ENCODE measurements at places on chromosomes 2 and 18. TPM values are rescaled to one million over a fixed set of nuclear protein-coding genes. Genes with fewer than 3 reads are reported as not detected.

DNA sequence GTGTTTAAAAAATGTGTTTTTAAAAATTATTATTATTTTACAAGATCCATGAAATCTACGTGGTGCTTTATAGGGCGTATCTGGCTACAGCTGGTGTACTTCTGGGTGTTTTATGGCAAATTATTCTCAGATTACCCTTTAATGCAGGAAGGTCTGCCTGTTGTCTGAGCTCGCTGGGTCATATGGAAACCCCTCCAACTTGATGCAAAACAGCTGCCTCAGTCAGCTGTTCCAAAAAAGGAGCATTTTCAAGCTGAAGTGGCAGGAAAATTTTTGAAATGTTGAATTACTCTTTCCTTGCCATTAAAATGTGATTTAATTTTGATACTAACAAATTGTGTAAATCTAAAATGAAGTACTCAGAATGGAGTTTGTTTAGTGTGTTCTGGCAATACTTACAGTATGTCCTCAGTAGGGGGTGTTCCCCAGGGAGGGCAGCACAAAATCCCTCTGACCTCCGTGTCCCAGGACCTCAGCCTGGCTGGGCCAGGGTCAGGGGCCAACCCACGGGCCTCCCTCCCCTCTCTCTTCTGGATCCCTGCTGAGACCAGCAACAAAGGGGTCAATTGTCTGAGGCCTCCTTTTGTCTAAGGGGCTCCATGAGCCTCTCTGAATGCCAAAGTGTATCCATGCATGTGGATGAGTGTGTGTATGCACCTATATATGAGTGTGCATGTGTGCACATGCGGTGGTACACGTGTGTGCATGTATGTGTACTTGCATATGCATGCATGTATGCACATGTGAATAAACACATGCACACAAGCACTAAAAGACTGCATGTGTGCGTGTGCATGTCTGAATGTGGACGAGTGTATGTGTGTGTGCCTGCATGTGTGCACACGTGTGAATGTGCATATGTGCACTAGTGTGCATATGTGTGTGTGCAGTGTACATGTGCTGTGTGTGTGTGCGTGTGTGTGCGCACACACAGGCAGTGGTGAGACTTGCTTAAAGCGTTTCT, 105.4 kb downstream of the ACOXL start:
- no peaks in the 10 kb centered on the region for H3K4me1 ChIP-seq
- no peaks in the 10 kb centered on the region for H3K27me3 ChIP-seq
- no peak overlapping the region for H3K27ac ChIP-seq
- no peak overlapping the region for H3K4me3 ChIP-seq
- no peak for DNase-seq

PLEK gene
- 1.5 TPM for total RNA-seq

- H3K27ac ChIP-seq: no peak overlapping the region
- no peaks in the 10 kb centered on the region for H3K36me3 ChIP-seq
- H3K4me1 ChIP-seq: no peaks in the 10 kb centered on the region
- DNase-seq: peak; percentile 42
- no peaks in the 10 kb centered on the region for H3K27me3 ChIP-seq
- H3K4me3 ChIP-seq: no peak overlapping the region
These were observed 258.3 kb upstream of the CXCR4 start for GRCh38 chr2:136376211-136376610.

CTNNA2 gene
- total RNA-seq: not detected

PKP4 gene
- total RNA-seq: 60.8 TPM

DNA sequence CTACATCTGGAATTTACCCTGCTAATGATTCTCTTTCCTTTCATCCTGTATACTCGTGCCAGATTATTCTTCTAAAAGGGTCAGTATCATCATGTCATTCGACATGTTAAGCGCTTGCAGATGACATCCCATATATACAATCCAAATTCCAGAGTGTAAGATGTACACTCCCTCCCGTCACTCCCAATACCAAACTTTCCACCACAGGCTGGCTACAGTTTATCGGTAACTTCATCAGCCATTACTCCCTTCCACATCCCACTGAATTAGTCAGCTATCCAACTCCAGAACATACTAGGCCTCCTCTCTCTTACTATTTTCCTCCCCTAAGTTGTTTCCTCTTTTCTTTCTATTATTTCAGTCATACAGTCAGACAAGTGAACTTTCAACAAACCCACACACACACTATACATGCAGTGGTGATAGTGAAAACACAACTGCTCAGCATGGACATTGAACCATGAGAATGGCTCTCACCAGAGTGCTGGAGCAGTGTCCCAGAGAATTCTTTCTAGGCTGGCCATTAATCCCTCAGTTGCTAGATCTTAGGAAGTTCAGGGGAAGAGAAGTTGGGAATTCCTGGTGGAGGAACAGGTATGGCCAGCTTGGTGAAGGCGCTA, 10.6 kb upstream of the NMI start:
- H3K27ac ChIP-seq: no peak overlapping the region
- DNase-seq: no peak
- no peaks in the 10 kb centered on the region for H3K36me3 ChIP-seq
- no peaks in the 10 kb centered on the region for H3K27me3 ChIP-seq
- H3K4me1 ChIP-seq: no peaks in the 10 kb centered on the region
- no peak overlapping the region for H3K4me3 ChIP-seq

- no peaks in the 10 kb centered on the region for H3K27me3 ChIP-seq
- no peaks in the 10 kb centered on the region for H3K36me3 ChIP-seq
- no peak for DNase-seq
- H3K27ac ChIP-seq: no peak overlapping the region
These were observed 238.3 kb upstream of the REV1 start for GRCh38 chr2:99728166-99728565.

SLC4A5 gene
- total RNA-seq: 0.11 TPM

DNA sequence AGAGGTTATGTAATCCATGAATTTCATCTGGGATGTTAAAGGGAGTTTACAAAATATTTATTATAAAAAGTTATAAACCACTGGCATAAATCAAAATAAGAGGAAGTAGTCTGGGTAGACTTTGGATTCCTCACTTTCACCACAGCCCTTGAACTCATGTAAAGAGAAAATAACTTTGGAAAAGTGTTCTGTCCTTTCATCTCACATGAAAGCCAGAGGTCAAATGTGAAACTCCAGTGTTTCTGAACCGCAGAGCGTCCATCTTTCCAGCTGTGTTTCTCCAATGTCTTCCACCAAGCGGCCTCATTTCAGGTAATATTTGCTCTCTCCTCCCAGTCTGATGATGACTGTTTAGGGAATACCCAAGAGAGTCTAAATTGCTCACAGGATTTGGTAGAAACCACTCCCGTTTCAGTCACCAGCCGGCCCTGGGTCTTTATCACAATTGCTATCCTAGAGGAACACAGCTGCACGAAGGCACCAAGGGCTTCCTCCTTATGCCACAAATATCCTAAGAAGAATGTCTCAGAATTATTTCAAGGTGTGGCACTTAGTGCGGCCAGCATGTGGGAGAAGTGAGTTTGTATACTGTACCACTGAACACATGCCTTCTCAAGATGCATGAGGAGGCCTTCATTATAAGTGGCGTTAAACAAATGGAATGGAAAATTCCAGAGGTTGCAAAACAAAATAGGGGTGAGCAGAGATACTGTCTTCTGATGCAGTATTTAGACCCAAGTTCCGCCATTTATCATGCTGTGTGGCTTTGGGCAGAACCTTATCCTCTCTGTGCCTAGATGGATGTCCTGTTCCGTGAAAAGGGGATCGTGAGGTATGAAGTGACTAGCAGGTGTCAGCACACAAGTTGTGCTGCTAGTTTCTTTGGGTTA, 63.8 kb downstream of the ACTR2 start:
- H3K27ac ChIP-seq: no peak overlapping the region
- H3K27me3 ChIP-seq: no peaks in the 10 kb centered on the region
- H3K4me1 ChIP-seq: no peaks in the 10 kb centered on the region
- DNase-seq: no peak
- no peak overlapping the region for H3K4me3 ChIP-seq
- no peaks in the 10 kb centered on the region for H3K36me3 ChIP-seq

DNA sequence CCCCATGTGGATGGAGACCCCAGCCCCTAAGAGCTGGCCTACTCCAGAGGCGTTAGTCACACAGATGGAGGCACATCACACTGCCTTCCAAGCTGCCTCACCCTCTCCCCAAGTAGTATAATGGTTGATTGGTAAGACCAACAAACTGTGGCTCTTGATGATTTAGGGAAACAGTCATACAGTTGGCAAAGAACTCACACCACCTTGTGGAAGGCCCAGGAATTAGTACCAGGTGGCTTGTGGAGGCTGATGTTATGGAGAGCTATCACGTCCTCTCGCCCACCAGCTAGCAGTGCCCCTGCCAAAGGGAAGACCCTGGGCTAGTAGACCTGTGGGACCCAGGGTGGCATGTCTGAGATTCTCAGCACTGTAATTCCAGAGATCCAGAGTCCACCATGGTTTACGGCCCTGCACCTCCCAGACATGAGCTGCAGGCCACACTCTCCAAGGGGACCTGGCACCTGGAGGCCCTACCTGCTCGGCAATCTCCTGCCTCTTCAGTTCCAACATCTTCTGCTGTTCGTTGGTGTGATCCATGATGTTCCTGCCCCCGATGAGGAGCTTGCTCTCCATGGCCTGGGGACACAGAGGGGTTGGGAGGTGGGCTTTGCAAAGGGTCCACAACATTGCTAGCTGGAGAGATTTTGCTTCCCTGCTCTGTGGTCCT, 26.3 kb downstream of the KIF3C start:
- no peaks in the 10 kb centered on the region for H3K4me1 ChIP-seq
- peaks cover 23% of the 10 kb centered on the region for H3K36me3 ChIP-seq
- no peaks in the 10 kb centered on the region for H3K27me3 ChIP-seq
- no peak overlapping the region for H3K27ac ChIP-seq

GRCh38 chr2:127620866-127621265, 25.1 kb upstream of the GPR17 start:
- H3K27ac ChIP-seq: no peak overlapping the region
- no peaks in the 10 kb centered on the region for H3K27me3 ChIP-seq
- DNase-seq: no peak
- H3K36me3 ChIP-seq: no peaks in the 10 kb centered on the region

DNA sequence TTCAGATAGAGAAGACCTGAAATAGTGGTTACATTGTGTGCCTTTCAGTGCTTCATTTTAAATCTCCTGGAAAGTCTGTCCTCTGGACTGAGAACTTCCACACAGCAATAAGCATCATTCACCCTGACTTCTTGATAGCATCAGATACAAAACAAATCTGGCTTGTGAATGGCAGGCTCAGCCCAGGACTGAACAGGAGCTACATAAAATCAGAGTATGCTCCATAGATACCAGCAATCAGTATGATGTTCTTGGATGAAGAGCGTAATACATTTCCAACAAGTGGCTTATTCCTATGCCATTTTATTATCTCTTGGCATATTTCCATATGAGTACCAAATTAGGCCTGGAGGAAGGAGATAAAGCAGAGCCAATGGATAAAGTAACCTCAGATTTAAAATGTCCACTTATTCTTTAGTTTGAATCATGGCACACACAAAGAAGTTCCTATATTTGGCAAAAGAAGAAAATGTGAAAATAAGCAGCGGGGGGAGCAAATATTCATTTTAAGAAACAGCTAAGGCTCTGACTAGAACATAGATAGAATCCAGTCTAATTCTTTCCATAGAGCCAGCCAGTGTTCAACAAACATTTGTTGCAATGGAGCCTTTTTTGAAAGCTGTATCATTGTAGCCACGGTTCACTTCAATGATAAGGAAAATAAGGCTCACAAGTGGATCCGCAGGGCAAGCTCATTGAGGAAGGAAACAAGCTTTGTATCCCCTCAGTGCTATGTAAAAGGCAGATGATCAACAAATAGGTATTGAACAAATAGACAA, 230.8 kb upstream of the CHAC2 start:
- no peak overlapping the region for H3K27ac ChIP-seq
- no peak for DNase-seq
- H3K36me3 ChIP-seq: no peaks in the 10 kb centered on the region
- no peaks in the 10 kb centered on the region for H3K27me3 ChIP-seq
- H3K4me3 ChIP-seq: no peak overlapping the region

GRCh38 chr2:132414081-132414480, 2.5 kb upstream of the GPR39 start:
- H3K27me3 ChIP-seq: no peaks in the 10 kb centered on the region
- H3K36me3 ChIP-seq: no peaks in the 10 kb centered on the region
- no peaks in the 10 kb centered on the region for H3K4me1 ChIP-seq

DNA sequence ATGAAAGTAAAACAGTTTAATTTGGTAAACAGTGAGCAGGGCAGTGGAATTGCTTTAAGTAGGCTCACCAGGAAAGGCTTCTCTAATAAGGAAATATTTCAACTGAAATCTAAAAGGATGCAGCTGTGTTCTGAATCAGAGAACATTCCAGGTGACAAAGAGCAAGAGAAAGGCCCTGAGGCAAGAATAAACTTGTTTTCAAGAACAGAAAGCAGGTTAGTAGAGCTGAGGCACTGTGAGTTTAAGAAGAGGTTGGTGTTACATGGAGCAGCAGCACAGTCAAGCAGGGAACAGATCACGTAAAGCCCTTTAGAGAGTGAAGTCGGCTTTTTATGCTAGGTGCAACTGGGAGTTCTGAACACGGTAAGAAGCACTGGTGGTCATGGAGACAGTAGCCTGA, 57.0 kb upstream of the SCN1A start:
- no peaks in the 10 kb centered on the region for H3K4me1 ChIP-seq
- H3K27ac ChIP-seq: no peak overlapping the region
- no peaks in the 10 kb centered on the region for H3K36me3 ChIP-seq
- H3K27me3 ChIP-seq: no peaks in the 10 kb centered on the region

- no peaks in the 10 kb centered on the region for H3K27me3 ChIP-seq
- DNase-seq: no peak
- no peak overlapping the region for H3K4me3 ChIP-seq
- no peaks in the 10 kb centered on the region for H3K4me1 ChIP-seq
These were observed 210.6 kb upstream of the EPAS1 start for GRCh38 chr2:46086578-46087070.

DNA sequence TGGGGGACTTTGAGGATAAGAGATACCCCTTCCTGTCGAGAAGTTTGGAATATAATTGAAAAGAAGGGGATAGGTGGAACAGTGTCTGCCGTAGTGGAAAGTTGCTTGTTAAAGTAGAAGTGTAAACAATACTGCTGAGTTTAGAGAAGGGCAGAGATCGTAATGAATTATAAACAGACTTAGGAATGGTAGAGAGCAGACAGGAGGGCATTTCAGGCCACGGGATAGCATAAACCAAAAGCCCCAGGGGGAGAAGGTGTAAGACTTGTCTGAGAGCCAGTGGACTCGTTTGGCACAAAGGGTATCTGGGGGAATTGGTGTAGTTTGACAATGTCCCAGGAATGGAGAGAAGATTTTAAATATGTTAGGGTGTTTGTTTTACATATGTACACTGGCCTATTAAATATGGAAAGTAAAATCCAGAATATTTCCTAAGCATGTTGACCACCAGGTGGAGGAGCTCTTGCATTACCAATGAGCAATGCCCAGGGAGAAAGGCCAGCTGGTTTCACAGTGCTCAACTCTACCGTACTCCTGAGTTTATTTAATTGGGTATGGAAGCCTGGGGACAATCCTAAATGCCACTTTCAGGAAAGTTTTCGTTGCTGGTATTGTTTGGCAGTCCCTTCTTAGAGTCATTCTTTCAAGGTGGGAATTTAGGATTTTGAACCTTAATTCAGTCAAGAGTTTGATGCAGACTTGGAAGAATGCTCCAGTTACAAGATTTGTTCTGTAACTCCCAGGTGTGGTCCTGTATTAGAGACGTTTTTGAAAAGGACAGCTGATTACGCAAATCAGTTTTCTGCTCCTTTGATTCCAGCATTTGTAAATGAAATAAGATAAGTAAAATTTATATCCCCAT, 7.5 kb downstream of the COPS8 start:
- no peak overlapping the region for H3K27ac ChIP-seq
- H3K4me3 ChIP-seq: no peak overlapping the region
- DNase-seq: no peak
- peaks cover 58% of the 10 kb centered on the region for H3K36me3 ChIP-seq
- no peaks in the 10 kb centered on the region for H3K4me1 ChIP-seq

GRCh38 chr18:74613381-74613780, 15.7 kb downstream of the ZNF407 start:
- H3K4me3 ChIP-seq: no peak overlapping the region
- no peak overlapping the region for H3K27ac ChIP-seq
- no peaks in the 10 kb centered on the region for H3K27me3 ChIP-seq
- H3K4me1 ChIP-seq: no peaks in the 10 kb centered on the region

ACMSD gene
- total RNA-seq: not detected

Data from ascending aorta (tissue), 2 donors.